Panc1 (cell line): ENCODE measurements at places on chromosomes 2 and 18. TPM values are rescaled to one million over a fixed set of nuclear protein-coding genes. Genes with fewer than 3 reads are reported as not detected.

TMEFF2 gene
- 1.5 TPM for total RNA-seq

TRABD2A gene
- total RNA-seq = 1.7 TPM

ATG16L1 gene
- total RNA-seq = 52.3 TPM

PLA2R1 gene
- 5.7 TPM for total RNA-seq

VIL1 gene
- total RNA-seq = 0.18 TPM

VSNL1 gene
- total RNA-seq = not detected

SLC39A6 gene
- total RNA-seq = 47.6 TPM

CRYGD gene
- not detected for total RNA-seq

REG3A gene
- total RNA-seq = not detected

NEU4 gene
- 10.0 TPM for total RNA-seq

ABHD1 gene
- total RNA-seq = 0.46 TPM

CMPK2 gene
- total RNA-seq = 0.80 TPM
